ENCODE measurements at places on chromosomes 11 and 22.

GRCh38 chr11:70618431-70619101 is 220.2 kb downstream of the CTTN start:
- DNase-seq: no peak

GRCh38 chr11:122025757-122026156 is 90.3 kb downstream of the BLID start:
- no peak for DNase-seq

GRCh38 chr11:9905501-9905951 is 241.6 kb downstream of the SWAP70 start:
- DNase-seq: no peak

DNA sequence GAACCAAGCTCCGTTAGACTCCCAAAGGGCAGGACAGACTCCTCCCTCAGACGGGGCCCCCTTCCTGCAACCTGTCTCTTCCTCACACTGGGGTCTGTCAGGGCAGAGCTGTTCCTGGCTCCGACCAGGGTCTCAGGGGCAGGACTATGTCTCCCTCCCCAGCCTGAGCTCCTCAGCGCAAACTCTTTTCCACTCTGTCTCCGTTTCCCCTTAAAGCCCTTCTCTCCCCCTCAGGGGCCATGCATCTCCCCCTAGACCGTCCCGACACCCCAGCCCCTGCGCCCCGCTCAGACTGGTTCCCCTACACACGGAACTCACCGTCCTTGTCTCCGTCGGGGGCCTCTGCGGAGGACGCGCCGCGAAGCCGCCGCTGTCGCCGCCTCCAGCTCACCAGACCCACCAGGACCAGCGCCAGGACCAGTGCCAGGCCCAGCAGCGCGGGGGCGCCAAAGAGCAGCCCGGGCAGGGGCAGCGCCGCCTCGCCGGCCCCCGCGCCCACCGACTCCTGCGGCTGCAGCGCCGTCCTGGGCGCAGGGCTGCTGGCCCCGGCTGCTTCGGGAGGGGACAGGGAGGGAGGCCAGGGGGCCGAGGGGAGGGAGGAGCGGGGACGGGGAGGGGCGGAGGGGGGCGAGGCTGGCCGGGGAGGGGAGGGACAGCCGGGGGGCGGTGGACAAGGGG is 684 bp downstream of the TNFRSF13C start:
- DNase-seq: no peak

DNA sequence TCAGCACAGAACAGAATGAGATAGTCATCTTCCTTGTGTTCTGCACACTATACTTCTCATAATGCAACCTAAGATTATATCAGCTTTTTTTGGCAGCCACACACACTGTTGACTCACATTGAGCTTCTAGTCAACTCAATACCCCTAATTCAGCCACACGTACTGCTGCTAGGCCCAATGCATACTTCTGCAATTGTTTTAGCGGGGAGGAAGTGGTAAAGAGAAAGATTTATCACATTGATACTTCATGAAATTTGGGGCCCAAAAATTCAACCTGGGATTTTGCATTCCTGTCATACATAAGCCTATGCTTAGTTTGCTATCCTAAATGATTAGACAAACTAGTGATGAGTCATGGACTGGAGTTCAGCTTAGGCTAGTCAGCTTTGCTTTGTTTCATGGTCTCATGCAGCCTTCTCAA is 8.6 kb upstream of the UPB1 start:
- peak; percentile 68 for DNase-seq

GRCh38 chr11:76735841-76736240 is 47.3 kb upstream of the TSKU start:
- no peak for DNase-seq

GRCh38 chr11:133964356-133964755 is 7.6 kb upstream of the IGSF9B start:
- DNase-seq: no peak

DNA sequence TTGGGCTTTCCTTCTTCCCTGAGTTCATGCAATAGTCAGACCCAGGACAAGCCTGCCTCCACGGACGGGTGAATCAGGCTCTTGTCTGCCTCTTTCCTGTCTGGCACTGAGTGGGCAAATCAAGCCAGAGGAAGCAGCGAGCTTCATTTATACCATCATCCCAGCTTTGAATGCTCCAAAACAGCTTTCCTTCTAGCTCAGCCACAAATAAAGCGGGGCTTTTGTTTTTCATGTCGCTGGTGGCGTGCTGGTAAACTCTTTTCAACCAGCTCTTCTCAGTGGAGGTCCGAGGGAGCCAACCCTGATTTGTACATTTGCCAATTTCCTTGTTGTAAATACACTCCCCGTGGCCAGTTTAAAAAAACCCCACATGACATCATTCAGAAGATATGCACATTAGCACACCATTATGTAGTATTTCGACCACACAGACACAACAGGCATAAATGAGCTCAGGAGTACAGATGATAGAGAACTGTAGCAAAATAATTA is 8.6 kb downstream of the C11orf91 start:
- DNase-seq: peak; percentile 98

GRCh38 chr11:114366331-114367243 is 33.7 kb downstream of the C11orf71 start:
- peak; percentile 84 for DNase-seq

GRCh38 chr11:115081972-115082371 is 403.6 kb downstream of the NXPE2 start:
- no peak for DNase-seq

DNA sequence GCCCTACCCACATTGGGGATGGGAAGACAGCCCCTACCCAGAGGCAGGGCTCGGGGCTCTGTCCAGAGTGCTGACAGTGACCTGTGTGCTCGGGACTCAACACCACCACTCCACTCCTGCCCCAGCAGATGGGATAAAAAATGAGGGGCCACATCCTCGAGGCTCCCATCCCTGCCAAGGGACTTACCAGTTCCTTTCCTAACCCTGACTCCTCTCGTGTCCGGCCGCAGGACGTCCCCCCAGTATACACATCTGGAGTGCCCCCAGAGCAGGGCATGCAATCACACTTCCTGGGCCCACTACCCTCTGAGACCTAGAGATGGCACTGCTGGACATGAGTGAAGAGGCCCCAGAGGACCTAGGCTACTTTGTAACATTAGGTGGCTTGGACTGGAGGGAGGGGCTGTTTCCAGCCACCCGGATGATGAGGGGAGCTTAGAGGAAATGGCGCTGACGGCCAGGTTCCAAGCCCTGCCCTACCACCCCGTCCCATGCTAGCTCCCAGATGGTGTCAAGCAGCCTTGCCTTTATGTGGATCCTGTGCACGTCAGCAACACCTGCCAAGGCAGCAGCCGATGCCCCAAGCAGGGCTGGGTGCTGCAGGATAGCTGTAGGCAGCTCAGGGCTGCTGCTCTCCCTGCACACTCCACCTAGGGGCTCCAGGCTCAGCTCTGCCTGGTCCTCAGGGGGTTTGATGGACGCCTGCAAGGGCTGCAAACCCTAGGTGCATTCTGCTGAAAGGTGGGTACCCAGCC is 86.6 kb downstream of the DGCR2 start:
- DNase-seq: no peak

DNA sequence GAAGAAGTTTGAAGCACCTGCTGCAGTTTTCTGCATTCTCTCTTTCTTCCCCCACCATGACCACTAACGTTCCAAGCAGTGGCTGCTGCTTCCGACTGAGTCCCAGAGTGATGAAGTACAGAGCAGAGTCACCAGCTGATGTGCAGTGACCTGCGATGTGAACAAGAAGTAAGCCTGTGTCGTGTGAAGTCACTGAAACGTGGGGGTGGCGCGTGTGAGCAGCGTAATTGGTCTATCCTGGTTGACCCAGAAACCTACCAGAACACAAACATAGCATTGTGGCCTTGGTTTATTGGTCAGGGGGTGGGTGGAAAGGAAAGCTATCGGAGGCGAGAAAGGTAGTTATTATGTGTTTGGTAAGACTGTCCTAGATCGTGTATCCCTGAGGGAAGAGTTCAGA is 3.5 kb downstream of the KRTAP5-7 start:
- DNase-seq: no peak

GRCh38 chr11:64844330-64845128 is at the start of gene CDC42BPG:
TSS of gene CDC42BPG (minus strand) at chr11:64844653. CDS start at chr11:64844569, 84 bp downstream.
- DNase-seq: no peak

DNA sequence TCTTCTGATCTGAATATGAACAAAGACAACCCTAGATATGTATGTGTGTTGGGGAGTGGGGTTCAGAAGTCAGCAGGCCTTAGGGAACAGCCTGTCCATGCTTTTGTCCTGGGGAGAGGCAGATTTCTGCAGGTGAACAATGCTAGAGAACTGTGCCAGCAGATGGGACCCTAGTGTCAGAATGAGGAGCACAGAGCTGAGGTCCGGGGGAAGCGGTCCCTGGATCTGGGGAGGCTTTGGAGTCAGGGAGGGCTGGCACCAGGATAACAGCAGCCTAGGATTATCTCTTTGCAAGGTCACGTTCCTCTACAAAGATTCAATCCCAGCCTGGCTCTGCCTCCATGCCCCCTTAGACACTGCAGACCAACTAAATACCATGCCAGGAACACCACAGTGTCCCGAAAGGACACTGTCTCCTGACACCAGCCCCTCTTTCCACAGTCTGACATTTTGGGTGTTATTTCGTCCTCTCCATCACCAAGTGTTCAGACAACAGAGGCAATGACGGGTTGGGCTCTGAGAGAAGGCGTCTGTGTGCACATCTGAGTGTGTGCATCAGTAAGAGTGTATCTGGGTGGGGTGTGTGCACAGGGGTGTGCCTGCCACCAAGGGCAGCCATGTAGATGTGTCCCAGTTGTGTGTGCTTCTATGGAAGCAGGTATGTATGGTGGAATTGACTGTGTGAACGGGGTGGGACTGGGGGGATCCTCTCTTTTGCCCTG is 43.5 kb downstream of the EIF3F start:
- DNase-seq: no peak

- DNase-seq: peak; percentile 33
These were observed 33.0 kb downstream of the LRRC10B start for GRCh38 chr11:61541598-61541997.

GRCh38 chr22:42801252-42802080 is 55.6 kb downstream of the ARFGAP3 start:
- DNase-seq: no peak

GRCh38 chr11:84522331-84522730 is 1104.8 kb downstream of the DLG2 start:
- DNase-seq: no peak

DNA sequence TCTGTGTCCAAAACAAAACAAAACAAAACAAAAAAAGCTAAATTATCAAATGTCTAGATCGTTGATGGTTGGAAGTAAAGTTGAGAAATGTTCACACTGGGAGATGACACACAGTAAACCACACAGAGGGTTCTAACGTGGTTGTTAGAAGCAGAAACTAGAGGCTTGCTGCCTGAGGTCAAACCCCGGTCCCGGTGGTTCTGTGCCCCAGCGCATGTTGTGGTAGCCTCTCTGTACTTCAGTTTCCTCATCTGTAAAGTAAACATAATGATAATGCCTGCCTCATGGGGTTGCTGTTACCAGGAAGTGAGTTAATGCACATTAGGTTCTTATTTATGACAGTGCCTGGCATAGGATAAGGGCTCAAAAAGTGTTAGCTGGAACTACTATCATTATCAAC is 33.4 kb downstream of the PPARA start:
- no peak for DNase-seq

- DNase-seq: no peak
These were observed 212.7 kb downstream of the LARGE1 start for GRCh38 chr22:33707581-33707980.

- DNase-seq: no peak
These were observed 912.1 kb downstream of the TBC1D22A start for GRCh38 chr22:47674600-47674999.

- DNase-seq: no peak
These were observed 892.3 kb downstream of the OPCML start for GRCh38 chr11:132639986-132640385.

- DNase-seq: no peak
These were observed 1.9 kb downstream of the CLTCL1 start for GRCh38 chr22:19289475-19290161.

DNA sequence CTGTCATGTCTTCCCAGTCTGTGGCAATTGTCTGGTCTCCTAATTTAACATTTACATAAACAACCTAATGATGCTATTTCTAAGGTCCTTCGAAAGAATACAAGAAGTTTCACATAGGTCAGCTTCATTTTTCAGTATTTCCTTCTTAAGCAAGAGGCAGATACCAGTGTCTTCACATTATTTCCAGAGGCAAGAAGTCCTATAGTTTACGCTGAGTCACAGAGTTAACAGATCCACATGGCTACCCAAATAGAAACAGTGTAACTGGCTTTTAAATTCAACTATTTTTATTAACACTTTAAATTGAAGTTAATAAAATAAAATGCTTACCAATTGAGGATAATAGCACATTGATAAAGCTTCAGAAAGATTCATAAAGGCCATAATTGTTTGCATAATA is 10.9 kb downstream of the PRRG4 start:
- DNase-seq: no peak

DNA sequence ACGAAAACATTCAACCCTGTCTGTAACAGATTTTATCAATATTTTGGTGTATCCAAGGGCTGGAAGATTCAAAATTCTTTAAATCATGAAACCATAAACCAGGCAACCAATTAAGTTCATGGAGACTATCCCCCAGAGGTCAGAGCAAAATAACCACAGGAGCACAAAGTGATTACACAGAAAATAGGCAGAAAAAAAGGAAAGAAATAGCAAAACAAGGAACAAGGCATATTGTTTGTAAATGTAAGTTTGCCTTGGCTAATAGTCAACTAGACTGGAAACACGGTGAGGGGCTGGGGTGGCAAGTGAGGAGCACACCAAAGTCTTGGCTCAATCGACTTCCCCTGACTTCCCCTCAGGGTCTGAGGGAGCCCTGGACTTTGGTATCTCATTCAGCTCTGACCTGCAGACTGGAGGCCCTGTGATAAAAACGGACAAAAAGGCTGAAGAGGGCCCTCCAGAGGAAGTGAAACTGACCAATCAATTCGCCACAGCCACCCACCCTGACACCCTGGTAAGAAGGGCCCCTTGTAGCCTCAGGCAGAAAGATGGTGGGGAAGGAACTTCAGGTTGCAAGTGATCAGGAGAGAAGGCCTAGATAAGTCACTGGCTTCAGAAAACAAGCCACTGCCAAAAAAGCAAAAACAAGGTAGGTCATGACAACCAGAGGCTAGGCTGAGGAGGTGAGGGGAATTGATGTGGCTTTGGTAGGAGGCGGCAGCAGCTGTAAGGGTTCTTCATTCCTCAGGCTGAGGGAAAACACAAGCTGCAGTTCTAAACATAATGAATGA is 1.8 kb downstream of the SIK3 start:
- DNase-seq: no peak

DNA sequence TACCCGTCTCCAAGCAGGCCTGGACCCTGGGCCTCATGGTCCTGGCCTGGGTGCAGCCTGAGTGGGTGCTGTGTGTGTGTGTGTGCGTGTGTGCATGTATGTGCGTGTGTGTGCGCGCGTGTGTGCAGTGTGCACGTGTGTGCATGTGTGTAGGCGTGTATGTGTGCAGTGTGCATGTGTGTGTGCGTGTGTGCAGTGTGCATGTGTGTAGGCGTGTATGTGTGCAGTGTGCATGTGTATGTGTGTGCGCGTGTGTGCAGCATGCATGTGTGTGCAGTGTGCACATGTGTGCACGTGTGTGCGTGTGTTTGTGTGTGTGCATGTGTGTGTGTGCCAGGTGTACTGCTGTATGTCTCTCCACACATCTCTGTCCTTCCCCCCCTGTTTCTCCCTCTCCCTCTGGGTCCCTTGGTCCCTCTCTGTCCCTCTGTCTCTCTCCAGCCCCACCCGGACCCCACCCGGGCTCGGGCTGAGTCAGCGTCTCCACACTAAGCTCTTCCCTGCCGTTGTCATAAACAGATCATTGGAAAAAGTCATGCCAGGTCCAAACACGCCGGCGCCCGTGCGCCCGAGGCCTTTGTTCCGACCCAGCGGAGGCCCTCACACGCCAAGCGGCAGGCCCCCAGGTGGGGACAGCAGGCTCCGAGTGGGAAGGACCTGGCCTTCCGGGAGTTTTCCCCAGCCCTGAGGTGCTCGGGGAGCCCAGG is 34.0 kb downstream of the WNT7B start:
- no peak for DNase-seq
